ENCODE measurements at places on chromosomes 13 and 19.
A peak's percentile ranks its signal among the peaks of the same experiment; 100 is the strongest.

DNA sequence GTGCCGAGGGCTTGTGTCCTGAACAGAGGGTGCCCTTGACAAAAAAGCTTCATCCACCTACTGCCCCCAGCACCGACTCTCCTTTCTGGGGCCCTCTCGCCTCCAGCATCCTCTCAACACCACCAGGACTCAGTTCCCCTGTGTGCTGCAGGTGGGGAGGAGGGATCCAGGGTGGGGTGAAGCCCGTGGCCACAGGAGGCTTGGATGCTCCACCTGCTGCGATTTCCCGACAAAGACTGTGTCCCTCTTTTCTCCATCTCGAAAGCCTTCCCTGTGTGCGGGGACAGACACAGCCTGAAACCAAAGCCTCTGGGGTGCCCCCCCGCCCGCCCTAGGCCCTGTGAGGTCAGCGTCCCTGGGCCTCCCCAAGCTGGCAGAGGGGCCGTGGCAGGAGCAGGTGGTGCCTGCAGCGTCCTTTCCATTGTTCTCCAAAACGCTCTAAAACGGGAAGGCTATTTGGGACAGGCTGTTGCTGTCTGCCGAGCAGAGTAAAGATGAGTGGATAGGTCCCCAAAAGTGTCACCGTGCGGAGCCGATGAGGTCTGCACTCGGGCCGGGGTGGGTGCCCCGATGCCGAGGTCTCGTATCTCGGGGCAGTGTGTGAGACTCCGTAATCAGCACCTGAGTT is 185.7 kb downstream of the PTPRS start:
- DNase-seq, result no peak

GRCh38 chr19:15280915-15281683 is 48.9 kb upstream of the EPHX3 start:
- peak; percentile 63 for DNase-seq

GRCh38 chr19:34244611-34245299 is 9.6 kb upstream of the GARRE1 start:
- no peak for DNase-seq

- no peak for DNase-seq
Measured at GRCh38 chr19:20060282-20060681, 17.5 kb upstream of the ZNF90 start.

DNA sequence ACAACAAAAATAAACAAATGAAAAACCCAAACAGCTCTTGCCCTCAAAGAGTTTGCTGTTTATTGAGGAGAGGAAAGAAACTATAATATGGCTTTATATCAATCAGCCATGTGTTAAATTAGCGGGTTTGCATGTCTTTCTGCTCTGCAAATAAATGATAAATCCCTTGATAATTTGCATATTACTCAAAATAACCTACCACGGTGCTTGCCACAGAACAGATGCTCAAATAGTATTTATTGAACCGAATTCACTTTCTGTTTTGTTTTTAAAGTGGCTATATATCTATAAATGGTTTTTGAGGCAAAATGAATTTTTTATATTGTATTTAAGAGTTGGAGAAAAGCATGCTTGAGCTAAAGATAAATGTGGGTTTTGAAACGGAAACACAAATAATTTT is 428.1 kb downstream of the ITGBL1 start:
- DNase-seq, result no peak

DNA sequence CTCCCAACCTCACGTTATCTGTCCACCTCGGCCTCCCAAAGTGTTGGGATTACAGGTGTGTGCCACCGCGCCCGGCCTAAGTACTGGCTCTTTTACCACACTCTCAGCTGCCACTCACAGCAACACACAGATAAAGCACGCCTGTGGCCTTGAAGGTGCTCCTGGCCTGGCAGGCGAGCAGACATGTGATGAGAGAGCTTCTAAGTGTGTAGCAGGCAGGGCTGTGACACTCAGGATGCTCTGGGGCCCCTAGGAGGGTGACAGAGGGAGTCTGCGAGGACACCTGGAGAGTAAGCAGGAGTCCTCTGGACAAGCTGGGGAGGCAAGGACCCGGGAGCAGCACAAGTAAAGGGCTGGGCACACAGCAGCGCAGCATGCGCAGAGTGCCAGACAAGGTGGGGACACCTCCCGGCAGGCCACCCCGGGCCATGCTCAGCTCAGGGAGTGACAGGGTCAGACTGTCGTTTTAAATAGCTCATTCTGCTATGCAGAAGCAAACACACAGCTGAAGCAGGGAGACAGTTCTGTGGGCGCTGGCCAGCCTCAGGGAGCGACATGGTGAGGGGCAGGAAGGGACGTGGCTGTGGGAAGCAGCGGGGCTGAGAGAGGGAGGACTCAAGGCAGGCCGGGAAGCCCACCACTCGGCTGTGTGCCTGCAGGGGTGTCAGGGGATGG is 26.5 kb downstream of the MED26 start:
- DNase-seq, result no peak

DNA sequence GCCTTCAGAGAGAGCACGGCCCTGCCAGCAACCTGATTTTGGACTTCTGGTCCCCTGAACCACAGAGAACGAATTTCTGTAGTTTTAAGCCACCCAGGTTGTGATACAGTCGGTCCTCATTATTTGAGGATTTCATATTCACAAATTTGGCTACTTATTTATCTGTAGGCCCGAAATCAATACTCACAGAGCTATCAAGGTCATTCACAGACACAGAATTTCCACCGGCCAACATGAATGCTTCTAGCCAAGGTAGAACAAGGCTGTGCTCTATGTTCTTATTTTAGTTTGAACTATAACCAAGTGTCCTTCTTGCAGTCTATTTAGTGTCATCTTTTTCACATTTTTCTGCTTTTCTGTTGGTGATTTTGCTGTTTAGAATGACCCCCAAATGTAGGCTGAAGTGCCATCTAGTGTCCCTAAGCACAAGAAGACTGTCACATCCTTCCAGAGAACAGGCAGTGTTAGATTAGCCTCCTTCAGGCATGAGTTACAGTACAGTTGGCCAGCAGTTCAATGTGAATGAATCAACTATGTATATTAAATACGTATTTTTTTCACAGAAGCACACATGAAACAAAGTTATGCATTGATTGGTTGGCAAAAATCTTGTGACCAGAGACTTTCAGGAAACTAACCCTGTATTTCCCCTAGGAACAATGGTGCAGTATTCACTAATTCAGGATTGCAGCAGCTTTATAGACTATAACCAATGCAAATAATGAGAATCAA is 63.5 kb downstream of the C13orf42 start:
- no peak for DNase-seq

- no peak for DNase-seq
Measured at GRCh38 chr19:34057155-34057554, 115.1 kb upstream of the LSM14A start.

DNA sequence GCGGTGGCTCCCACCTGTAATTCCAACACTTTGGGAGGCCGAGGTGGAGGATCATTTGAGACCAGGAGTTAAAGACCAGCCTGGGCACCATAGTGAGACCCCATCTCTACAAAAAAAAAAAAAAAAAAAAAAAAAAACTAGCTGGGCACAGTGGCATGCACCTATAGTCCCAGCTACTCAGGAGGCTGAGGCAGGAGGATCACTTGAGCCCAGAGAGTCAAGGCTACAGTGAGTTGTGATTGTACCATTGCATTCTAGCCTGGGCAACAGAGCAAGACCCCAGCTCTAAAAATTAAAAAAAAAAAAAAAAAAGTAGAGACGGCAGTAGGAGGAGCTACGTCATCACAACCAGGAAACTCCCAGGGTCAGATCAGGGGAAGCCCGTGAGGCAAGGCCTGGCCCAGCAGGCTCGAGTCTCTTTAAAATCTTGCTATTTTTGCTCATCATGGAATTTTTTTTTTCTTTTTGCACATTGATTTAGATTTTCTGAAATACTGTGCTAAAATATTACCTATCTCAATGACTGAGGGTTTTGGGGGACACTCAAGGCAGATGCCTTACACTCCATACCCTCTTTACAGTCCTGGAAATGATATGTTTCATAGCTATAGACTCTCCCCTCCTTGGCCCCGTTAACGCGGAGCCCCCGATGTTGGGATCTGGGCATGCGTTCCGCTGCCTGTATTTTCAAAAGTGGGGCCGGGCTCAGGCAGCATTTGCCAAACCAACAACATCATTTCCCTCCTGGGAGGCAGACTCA is 44.4 kb upstream of the USE1 start:
- no peak for DNase-seq

DNA sequence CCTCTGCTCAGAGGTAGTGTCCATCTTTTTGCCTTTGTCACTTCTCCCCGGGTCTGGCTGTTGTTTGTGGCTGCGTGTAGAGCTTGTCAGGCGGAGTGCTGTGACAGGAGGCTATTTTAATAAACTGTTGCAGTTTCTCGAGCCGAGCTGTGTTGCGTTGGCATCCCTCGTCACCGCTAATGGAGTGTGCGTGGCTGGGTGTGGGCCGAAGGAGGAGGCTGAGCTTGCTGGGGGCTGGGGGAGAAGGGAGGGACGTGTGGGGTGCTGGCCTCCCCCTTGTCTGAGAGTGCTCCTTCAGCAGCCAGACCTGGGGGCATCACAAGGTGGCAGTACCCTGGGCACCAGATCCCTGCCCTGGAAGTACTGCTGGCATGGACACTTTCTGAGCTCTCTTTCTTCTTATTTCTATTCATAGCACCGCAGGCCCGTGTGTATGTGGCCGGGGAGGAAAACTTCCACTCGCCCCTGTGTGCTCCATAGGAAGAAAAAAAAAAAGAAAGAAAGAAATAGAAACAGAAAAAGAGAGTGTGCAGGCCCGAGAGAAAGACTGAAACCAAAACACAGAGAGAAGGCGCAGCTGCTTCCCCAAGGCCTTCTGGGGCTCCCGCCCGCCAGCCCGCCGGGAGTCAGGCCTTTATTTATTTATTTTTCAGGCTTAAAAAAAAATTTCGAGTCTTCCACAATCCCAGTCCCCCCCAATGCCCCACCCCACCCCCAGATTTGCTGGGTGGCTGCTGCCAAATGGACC is 27.0 kb downstream of the NFIX start:
- no peak for DNase-seq

DNA sequence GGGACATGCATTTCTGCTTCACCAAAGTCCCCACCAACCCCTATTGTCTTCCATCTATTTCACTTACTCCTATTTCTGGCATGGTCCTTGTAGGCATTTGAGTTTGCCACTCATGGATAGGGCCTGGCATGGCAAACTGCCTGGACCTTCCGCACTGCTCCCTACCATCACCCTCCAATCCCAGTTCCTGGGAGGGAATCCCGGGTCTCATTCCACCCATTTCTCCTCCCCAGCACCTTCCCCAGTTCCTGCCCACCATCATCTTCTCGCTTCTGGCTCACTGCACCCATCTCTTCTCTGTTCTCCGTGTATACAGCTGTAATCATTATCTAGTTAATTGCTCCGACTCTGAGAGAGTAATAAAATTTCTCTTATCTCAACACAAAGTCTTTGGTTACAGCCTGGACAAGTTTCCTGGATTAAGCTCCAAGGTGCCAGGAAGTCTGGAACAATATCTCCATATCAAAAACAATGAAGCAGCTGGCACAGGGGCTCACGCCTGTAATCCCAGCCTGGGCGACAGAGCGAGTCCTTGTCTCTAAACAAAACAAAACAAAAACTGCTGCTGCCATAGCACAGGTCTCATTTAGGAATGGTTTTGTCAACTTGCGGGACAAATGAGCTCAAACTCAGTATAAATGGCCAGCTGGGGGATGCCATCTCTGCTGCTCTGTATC is 17.0 kb upstream of the COX7A1 start:
- DNase-seq, result peak; percentile 85

GRCh38 chr19:52297601-52298364 is 814 bp downstream of the ZNF480 start:
- no peak for DNase-seq

DNA sequence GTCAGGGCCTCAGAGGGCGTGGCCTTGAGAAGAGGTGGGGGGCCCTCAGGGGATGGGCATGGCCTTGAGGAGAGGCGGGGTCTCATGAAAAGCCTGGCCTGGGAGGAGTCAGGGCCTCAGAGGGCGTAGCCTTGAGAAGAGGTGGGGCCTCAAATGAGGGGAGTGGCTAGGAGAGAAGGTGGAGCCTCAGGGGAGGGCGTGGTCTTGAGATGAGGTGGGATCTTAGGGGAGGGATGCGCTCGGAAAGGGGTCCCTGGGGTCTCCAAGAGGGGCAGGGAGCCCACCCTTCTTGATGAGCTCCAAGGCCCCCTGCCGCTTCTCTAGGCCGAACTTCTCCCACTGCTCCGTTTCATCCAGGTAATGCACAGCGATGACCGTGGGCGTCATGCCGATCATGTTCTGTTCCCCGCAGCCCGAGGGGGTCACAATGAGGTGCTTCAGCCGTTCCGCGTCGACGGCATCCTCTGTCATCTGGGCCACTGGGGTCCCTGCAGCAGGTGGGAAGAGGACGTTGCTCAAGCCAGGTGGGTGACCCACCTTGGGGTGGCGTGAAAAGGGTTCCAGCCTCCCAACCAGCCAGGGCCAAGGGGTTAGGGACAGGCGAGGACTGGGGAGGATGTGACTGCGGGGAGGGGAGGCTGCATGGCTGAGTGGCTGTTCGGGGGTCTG is 24.3 kb upstream of the TNFSF14 start:
- no peak for DNase-seq

DNA sequence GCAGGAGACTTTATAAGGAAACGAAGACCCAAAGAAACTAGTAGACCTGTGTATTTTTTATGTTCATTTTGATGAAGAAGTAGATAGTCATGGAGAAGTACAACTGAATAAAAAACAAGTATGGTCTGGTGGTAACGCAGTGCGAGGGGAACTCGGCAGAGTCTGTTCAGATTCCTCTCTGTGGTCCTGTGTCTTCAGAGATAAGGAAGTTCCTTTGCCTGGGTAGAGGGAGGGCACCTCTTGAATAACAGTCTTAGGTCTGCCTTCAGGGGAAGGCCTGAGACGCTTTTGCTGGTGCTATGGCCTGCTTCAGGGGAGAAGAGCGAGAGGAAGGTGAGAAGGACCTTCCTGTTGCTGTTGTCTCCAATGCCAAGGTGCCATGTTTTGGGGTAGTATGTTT is 25.9 kb upstream of the SLC46A3 start:
- no peak for DNase-seq

DNA sequence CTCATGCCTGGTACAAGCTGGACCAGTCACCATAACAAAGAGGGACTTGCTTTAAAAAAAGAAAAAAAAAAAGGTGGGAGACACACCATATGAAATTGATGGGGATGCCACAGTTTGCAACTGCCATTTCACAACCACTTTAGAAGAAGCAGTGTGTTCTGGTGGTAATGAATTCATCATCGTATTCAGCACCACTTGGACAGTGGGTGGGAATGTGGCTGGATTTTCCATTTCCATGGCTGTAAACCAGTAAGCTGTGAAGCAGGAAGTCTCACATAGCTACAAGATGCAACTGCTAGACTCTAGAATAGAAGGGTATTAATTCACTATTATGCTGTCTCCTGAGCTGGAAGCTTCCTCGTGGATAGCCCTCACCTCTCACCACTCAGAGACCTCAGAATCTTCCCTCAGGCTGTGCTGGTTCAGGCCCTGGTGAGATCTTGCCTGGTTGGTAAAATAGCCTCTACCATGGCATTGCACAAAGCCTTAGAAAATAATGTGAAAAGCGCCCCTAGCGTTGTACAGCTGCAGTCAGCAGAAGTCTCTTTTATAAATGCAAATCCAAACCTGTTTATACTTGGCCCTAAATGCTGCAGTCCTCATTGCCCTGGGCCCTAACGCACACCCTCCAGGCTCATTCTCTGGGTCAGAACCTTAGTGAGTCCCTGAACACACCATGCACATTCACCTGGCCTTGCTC is 150.7 kb downstream of the KCTD15 start:
- DNase-seq, result no peak
